Brain (organoid and tissue), 16 donors: ENCODE measurements at places on chromosomes 5 and 9.

- no peak for DNase-seq
These were observed 349.8 kb downstream of the ENC1 start for GRCh38 chr5:74290634-74291241.

DNA sequence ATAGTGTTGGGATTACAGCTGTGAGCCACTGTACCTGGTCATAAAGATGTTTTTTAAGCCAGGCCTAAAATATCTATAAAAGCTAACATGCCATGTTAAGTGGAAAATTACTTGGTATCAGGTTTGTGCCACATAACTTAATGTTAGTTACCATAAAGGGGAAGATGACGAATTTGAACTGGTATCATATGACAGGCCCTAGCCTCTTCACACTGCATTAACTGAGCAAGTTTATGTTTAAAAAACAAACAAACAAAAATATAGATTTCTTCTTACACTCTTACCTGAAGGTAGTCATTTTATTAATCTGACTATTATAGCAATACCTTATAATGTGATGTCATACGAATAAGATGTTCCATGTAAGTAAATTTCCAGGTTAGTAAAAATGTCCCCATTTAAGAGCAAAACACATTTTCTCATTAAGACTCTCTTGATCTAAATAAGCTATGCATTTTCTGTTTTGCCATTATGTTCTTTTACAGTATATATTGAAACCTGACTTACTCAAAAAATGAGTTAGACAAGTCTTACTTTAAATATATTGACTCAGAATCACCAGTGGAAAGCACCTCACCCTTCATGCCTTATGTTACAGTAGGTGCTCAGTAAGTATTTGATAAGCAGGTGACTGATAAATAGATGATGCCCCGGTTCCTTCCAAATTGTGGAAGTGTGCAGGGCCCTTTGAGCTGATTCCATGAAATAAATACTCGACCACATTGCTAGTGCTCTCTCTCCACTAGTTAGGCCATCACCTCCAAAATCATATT is 125.4 kb downstream of the CDC42SE2 start:
- no peak for DNase-seq

GRCh38 chr5:104913841-104914281 is 1351.3 kb upstream of the NUDT12 start:
- DNase-seq, result peak; percentile 38

- DNase-seq, result no peak
These were observed 598 bp upstream of the KIAA1191 start for GRCh38 chr5:176362233-176362490.

GRCh38 chr5:177431317-177432142 is 5.1 kb downstream of the GRK6 start:
- DNase-seq, result no peak

- peak; percentile 77 for DNase-seq
These were observed 1.6 kb downstream of the DMRT2 start for GRCh38 chr9:1051584-1052275.
